ENCODE measurements at places on chromosomes 13 and 19. TPM values are rescaled to one million over a fixed set of nuclear protein-coding genes. Genes with fewer than 3 reads are reported as not detected.

GRCh38 chr13:47474839-47475238 lies 526.2 kb downstream of the SUCLA2 start:
- DNase-seq, result no peak

The FFAR1 gene
- not detected for total RNA-seq

The CILP2 gene
- 0.26 TPM for total RNA-seq

- DNase-seq, result no peak
These were observed 486.4 kb downstream of the TSHZ3 start for GRCh38 chr19:30862876-30863275.

The ZNF90 gene
- total RNA-seq, result not detected

All from myocyte (in vitro differentiated cells).